Ovary (tissue), 10 donors: ENCODE measurements at places on chromosomes 6 and 20.

DNA sequence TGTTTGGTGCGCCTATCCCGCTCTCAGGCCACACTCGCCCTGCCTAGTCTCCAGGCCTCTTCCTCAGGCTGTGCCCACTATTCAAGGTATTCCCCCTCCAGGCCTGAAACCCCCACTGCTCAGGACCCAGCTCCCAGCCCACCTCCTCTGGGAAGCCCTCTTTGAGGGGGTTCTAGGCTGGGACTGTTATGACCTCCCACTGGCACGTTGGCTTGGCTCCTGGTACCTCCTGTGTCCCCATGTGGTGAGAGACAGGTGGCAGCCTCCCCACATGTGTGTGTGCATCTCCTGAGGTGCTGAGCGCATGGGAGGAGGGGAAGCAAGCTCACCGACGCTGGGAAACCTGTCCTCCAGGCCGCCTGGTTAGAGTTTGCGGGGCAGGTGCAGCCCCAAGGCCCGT is 82.5 kb downstream of the EDN3 start:
- no peak for DNase-seq

DNA sequence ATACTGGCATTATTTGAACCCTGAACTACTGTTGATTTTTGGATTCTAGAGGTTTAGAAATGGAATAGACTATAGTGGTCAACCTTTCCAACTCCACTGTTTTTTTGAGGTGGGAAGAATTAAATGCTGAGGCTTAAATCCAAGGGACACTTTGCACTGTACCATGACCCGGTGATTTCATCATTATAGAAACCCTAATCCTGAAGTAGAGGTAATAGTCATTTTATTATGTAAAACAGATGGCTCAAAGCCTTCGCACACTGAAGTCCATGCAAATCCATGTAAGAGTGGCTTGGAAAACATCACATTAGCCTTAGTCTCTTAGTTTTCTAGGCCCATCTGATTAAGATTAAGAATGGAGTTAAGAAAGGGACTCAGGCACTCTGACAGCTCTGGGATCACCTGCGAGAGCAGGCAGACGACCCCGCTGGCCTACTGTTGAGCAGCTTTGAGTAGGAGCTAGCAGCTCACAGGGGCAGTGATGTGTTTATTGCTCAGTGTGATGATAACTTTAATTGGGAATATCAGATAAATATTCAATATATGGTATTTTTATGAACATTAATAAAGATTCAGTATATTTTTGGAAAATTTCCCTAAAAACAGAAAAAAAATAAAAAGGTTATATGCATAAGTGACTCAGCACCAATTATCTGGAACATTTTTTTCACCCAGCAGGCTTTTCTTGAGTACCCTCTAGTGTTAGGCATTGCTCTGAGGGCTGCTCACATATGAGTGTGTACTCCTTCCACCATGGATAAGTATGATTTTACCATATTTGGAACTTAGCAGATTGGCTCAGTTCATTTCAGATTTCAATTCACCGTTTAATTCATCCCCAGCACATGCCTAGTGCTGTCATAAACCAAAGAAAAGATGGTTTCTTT is 13.4 kb downstream of the SLX4IP start:
- DNase-seq = no peak

DNA sequence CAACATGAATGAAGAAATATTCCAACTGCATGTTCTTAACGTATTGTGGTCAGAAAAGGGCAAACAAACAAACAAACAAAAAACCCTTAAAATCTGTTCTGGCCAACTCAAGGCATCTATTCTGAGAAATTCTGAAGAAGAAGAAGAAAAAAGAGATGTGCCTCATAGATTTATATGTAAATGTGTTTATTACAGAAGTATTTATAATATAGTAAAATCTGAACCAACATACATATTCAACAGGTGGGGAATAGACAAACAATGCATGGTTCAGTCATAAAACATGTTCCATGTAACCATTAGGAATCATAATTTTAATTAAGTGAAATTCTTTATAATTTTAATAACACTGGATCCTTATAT is 616 bp downstream of the BTN3A2 start:
- DNase-seq = no peak

- no peak for DNase-seq
These were observed 27.1 kb downstream of the NCOA5 start for GRCh38 chr20:46062621-46063020.

DNA sequence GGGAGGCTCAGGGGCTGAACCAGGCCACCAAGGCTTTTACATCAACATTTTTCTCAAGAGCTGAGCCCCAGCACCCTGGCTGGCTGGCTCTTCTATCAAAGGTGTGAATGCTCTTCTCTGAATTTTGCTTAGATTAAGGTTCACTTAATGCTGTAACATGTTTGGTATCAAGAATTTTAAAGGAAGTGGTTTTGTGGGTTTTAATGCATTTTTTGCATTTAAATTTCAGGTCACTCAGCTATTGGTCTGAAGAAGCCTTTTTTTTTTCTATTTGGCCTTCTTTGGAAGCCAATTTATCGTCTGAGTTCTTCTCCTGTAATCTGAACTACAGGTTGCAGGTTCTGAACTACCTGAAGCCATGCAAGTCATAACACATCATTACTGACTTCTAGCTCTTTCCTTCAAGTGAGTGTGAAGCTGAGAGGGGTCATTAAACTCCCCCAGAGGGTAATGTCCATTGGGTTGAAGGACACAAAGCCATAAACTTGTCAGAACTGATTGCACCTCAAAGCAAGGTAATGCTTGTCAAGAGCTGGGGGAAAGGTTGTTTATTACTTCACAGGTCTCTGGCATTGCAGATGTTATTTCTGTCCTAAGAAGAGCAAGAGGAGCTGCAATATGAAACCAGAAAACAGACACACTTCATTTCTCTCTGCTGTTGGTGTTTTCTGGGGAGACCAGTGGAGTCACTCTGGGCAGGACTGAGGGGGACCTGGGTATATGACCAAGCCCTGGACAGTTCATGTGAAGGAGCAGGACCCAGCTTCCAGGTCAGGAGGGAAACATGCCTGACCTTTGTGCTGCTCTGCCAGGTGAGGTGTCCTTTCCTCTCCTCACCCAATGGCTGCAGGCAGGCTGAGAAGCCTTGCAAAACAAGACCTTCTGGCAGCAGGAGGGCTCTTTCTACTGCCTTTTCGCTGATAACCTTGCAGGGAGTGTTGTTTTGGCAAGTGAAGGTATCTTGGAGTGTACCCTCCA is 26.1 kb upstream of the NEDD9 start:
- no peak for DNase-seq

DNA sequence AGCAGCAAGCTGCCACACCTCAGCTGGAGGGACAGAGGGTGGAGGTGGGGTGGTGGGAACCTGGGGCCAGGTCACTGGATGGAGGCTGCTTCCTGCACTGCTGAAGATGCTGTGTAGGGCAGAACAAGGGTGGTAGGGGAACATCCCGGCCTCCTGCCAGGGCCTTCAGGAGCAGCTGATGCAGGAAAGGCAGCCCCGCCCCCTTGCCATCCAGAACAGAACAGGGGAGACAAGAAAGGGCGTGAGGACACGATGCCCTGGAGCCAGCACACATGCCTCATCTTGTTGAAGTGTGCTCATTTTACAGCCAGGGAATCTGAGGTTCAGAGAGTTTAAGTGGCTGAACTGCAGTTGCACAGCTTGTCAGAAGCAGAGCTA is 43.1 kb upstream of the PHACTR3 start:
- DNase-seq = no peak

DNA sequence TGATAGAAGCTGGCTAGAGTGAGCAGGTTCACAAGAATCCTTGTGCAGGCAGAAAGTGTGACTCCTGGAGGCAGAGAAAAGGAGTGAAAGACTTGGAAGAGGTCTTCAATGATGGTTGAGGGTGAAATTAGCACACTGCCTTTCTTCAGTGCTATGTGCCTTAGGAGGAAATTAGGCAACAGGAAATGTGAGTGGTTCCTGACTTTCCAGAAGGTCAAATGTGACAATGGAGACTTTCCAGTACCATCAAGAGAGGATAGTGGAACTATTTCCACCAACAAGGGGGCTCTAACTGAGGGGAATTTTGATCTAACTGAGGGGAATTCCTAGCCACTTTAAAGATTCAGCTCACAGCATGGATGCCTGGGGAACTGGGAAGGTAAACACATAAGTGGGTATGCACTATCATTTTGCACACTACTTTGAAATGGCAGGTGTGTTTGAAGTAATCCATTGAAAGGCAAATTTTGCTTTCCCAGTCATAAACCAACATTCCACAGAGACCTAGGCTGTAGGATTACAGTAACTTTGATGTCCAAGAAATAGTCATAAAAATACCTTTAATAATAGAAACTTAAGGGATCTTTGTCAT is 90.0 kb downstream of the PERP start:
- DNase-seq = no peak

- no peak for DNase-seq
These were observed 6.6 kb upstream of the ARFGAP1 start for GRCh38 chr20:63265891-63266515.
